ENCODE measurements at places on chromosomes 11 and 22.

GRCh38 chr11:122248939-122249338, 132.9 kb upstream of the BLID start:
- DNase-seq, result no peak

GRCh38 chr11:21411104-21411503, 741.7 kb downstream of the NELL1 start:
- no peak for DNase-seq

GRCh38 chr11:13224324-13224723, 53.3 kb upstream of the BMAL1 start:
- DNase-seq, result no peak

GRCh38 chr11:96218901-96219300, 124.1 kb downstream of the MAML2 start:
- DNase-seq, result no peak

DNA sequence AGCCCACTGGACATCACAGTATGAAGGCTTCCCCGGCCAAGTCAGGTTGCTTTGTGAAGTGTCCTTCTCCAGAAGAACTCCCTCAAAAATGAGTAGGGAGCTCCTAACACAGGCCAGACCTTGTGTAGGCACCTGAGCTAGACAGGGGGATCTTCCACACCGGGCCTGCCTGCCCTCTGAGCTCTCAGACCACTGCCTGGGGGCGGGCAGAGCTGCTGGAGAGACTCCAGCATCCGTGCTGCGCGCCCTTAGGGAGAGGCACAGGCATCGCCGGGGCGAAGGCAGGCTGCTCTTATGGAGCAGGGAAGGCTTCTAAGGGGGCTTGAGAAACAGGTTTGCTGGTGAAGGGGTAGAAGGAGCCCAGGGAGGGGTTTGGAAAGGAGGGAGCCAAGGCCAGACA, 4.4 kb downstream of the KCNJ5 start:
- no peak for DNase-seq

DNA sequence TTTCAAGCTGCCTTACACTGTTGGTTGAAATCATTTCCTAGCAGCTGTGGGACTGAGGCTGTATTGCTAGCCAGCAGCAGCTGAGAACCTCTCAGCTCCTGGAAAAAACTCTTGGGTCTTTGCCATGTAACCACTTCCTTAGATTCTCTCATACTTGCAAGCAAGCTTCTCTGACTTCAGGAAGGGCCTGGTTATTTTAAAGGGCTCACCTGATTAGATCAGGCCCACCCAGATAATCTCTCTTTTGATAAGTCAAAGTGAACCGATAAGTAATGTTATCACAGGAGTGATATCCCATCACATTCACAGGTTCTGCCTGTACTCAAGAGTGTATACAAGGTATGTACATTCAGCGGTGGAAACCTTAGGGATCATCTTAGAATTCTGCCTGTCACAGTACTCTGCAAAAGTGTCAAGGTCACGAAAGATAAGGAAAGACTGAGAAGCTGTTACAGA, 7.4 kb upstream of the CLPB start:
- no peak for DNase-seq

- no peak for DNase-seq
Measured at GRCh38 chr22:44147008-44147645, 33.6 kb upstream of the PARVG start.

DNA sequence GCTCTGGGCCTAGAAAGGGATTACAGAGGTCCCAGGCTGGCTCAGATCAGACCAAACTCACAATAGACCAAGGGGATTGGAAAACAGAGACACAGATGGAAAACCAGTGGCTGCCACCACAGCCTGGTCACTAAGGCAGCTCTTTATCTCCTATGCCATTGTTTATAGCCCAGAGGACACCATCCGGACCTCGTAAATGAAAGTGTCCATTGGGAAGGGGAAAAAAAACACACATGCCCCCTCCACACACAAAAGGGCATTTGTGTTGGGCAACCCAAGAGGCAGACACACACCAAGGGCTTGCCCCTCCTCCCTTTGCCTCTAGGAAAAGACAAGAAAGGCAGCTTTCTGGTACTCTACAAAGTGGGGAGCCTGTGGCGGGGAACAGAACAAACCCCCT, 85.9 kb downstream of the GAB2 start:
- no peak for DNase-seq

DNA sequence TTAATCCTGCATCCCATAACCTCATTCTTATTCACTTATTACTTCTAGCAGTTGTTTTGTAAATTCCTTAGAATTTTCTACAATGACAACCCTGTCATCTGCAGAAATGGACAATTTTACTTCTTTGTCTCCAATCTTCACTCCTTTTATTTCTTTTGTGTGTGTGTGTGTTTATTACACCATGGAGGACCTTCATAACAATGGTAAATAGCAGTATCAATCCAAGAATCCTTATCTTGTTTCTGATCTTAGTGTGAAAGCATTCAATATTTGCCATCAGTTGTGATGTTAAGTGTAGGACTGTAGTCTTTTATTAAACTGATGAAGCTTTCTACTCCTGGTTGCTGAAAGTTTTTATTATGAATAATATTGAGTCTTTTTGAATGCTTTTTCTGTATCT, 109.1 kb downstream of the MPPED2 start:
- DNase-seq, result no peak

DNA sequence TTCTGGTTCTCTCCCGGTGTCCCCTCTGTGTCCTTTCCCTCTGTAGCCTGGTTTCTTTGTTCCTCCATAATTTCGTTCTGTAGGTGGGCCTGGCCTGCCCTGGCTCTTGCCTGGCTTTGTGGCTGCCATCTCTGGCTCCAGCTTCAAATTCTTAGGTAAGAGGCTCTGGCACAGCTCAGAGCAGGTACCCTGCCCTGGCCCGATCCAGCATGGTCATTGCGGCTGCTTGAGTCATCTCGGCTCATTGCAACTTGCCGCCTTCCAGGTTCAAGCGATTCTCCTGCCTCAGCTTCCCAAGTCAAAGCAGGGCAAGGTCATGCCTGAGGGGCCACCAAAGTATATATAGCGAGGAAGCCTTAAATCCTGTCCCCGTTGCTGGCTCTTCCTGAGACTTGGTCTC, 76.0 kb downstream of the OSBP2 start:
- no peak for DNase-seq

DNA sequence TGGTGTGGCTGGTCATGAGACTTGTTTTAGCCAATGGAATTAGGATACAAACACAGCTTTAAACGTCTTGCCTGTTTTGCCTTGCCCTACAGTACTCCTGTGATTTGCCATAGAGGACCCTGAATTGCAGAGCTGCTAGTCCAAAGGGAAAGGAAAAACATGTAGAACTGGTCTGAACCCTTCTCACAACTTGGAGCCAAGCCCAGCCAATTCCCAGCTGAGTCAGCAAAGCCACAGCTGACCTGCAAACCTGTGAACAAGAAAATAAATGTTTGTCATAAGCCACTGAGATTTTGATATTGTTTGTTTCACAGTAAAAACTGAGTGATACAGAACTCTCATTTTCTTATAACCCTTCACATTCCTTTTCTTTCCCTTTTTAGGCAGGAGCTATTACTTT, 360.5 kb upstream of the API5 start:
- DNase-seq, result no peak

DNA sequence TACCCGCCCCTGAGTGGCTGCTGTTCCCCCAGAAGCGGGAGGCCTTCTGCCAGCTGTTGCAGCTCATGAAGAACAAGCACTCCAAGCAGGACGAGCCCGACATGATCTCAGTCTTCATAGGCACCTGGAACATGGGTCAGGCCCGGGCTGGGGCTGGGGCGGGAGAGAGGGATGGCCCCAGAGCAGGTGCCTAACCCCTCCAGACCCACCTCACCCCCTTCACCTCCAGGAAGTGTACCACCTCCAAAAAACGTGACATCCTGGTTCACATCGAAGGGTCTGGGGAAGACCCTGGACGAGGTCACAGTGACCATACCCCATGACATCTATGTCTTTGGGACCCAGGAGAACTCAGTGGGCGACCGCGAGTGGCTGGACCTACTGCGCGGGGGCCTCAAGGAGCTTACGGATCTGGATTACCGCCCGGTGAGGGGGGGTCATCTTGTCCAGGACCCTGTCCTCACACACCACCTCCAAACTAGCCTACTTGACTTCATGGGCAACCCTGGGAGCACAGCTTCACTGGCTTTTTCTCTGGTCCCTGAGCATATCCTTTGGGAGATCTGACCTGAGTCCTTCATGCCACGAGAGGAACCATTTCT, 6.3 kb downstream of the INPPL1 start:
- no peak for DNase-seq

- no peak for DNase-seq
Measured at GRCh38 chr11:113048820-113049768, 87.9 kb downstream of the NCAM1 start.

GRCh38 chr11:125084057-125084416, 20.9 kb downstream of the SLC37A2 start:
- DNase-seq, result no peak

DNA sequence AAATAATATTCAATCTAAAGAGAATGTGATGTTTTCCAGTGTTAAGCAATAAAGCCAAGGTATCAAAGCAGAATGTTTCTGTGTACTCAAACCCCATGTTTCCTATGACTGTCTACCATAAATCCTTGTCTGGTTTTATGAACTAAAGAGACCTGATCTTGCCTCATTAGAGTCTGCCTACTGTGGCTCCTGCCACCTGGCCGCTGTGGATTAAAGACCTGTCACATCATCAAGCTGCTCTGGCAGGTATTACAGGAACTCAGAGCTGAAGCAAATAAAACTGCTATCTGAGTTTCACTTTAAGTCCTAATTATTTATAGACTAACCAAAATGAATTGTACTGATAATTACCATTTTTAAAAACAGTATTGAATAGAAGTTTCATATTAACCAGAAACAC, 207.8 kb upstream of the CCDC90B start:
- no peak for DNase-seq

GRCh38 chr11:12777208-12777874, 103.1 kb downstream of the TEAD1 start:
- no peak for DNase-seq

DNA sequence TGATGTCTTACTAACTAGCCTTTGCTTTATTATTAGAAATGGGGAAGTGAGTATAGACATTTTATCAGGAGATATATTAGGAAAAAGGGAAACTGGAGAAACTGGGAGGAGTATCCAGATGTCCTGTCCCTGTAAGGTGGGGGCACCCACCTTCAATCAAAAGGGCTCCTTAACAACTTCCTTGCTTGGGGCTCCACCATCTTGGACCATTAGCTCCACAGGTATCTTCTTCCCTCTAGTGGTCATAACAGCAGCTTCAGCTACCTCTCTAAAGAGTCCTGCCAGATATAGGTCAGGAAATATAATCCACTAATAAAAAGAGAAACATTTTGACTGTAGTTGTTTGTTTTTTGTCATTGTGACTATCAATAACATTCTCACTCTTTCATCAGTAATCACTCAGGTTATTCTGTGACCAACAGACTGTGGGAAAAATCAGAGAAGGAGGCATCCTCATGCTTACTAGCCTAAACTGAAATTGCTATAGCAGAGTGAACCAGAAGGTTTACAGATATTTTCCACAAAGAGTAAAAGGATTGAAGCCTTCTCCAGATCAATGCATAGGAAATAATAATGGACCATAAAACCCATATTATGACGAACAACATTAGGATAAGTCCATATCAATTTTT, 10.4 kb downstream of the OR51B4 start:
- no peak for DNase-seq

DNA sequence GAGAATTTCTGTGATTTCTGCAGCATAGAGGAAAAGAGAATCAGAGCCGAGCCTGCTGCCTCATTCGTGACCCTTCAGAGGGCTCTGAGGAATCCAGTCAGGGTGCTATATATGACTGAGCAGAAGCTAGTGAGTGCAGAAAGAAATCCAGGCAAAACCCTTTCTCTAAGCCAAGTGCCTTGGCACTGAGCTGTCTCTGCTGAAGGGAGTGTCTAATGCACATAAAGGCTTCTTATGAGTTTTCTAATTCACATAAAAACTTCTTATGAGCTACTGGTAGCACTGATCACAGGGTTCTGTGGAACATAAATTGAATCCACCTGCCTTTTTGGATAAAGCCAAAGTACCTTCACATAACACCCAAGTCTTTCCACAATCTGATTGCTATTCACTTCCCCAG, 785.7 kb upstream of the CCDC90B start:
- no peak for DNase-seq

DNA sequence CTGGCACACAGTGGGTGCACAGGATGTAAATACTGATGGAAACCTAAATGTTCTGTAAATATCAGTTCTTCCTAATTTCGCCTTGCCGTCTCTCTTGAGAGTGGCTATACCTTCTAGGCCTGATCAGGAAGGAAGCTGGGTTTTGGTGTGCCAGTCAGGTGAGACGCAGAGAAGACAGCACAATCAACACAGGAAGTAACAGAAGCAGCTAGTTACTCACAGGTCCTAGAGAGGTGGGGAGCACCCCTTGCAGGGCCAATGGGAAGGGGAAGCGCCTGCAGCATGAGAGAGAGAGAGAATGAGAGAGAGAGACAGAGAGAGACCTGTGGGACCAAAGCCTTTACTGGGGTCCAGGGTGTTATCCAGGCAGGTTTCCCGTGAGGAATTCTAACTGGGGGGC, 80.8 kb downstream of the FBLN1 start:
- no peak for DNase-seq

GRCh38 chr22:48943567-48944432, 883.9 kb downstream of the BRD1 start:
- no peak for DNase-seq

DNA sequence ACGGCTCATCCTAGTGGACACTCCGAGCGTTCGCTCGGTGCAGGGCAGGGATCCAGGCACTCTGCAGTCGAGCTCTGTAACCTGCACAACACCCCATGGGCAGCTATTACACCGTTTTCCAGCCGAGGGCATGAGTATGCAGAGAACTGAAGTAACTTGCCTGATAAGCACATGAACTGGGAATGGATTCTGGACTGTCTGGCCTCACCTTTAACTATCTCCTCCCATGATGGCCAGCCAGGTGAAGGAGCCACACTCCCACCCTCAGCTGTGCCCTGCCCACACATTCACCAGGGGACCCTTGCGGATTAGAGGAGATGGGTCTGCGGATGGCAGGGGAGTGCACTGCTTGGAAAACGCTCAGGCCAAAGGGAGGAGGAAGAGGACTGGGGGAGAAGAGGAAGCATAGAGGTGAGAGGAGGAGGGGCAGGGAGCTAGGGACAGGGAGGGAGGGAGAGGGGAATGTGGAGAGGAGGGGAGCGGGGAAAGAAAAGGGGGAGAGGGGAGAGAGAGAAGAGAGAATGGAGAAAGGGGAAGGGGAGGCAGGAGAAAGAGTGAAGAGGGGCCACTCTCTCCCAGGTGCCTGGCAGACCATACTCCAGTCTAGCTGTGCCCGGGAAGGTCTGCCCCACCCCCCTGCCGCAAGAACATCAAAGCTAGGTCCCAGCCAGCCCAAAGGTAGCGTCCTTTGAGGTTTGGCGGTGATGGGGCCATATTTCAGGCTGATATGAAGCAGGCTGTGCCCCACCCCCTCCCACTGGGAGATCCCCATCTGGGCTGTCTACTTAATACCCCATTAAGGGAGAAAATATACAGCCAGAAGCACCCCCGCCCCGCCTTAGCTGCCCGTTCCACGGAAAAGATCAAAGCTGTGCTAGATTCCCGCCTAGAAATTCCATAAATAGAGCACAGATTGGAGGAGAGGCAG, 33.2 kb upstream of the TCF20 start:
- DNase-seq, result no peak

Measured in stimulated activated CD8-positive, alpha-beta memory T cell treated with anti-CD3 and anti-CD28 coated beads, Interleukin-4, amount 100 ng/mL, for 1 hour (primary cell).